ENCODE measurements at places on chromosomes 7 and 10. TPM values are rescaled to one million over a fixed set of nuclear protein-coding genes. Genes with fewer than 3 reads are reported as not detected.

DNA sequence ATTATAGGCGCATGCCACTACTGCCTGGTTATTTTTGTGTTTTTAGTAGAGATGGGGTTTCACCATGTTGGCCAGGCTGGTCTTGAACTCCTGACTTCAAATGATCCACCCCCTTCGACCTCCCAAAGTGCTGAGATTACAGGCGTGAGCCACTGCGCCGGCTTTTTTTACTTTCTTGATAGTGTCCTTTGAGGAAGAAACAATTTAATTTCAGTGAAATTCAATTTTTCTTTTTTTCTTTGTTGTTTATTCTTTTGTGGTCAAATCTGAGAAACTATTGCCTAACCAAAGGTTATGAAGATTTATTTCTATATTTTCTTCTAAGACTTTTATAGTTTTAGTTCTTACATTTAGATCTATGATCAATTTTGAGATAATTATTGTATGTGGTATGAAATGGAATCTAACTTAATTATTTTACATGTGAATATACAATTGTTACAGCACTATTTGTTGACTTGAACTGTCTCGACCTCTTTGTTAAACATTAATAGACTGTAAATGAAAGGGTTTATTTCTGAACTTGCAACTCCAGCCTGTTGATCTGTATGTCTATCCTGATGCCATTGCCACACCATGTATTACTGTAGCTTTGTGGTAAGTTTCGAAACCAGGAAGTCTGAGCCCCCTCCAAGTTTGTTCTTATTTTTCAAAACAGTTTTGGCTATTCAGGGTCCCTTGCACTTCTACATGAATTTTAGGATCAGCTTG is 19.8 kb upstream of the RASSF4 start:
- no peak overlapping the region for H3K4me3 ChIP-seq
- H3K27ac ChIP-seq: no peak overlapping the region
- peaks cover 13% of the 10 kb centered on the region for H3K4me1 ChIP-seq
- DNase-seq: peak; percentile 13

The C10orf143 gene
- polyA plus RNA-seq: 4.2 TPM

The ARL4A gene
- polyA plus RNA-seq: 124 TPM

The ABCF2 gene
- 34.6 TPM for polyA plus RNA-seq

The HOXA6 gene
- 1.6 TPM for polyA plus RNA-seq

DNA sequence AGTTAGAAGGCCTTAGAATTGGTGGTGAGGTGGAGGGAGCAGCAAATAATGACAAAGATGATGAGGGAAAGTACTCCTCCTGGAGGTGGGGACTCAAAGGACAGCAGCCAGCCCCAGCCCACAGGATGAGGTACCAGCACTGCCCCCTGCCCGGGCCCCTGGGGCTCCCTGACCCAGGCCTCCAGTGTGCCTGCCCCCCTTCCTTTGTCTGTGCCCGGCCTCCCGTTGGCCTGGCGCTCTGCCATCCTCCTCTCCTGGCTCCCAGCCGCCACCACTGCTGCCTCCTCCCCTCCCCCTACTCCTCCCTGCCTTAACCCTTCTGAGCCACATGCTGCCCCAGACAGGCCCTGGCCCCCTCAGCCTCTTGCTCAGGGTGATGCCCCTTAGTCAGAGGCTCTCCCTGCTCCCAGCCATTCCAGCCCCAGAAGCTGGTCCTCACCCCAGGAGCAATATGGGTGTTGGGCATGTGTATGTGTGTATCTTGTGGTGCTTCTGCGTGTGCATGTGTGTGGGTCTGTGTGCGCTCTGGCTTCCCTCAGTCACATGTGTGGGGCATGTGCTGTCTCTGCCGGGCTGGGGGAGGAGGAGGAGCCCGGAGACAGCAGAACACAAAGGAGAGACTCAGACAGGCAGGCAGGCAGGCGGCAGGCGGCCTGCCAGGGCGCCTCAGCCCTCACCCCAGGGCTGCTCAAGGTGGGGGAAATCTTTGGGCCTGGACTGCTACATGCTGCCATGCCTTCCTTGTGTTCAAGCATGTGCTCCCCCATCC is 2.6 kb downstream of the LDB1 start:
- no peaks in the 10 kb centered on the region for H3K36me3 ChIP-seq
- peaks cover 84% of the 10 kb centered on the region for H3K4me1 ChIP-seq
- H3K27me3 ChIP-seq: no peaks in the 10 kb centered on the region
- H3K4me3 ChIP-seq: peak overlapping the region; percentile 90

Data from sigmoid colon (tissue), 7 donors.